IMR-90 (cell line): ENCODE measurements at places on chromosomes 7 and 10. TPM values are rescaled to one million over a fixed set of nuclear protein-coding genes. Genes with fewer than 3 reads are reported as not detected.

OR2A12 gene
- polyA plus RNA-seq: not detected in 2 replicates

NUPR2 gene
- not detected in 2 replicates for polyA plus RNA-seq

SPAG6 gene
- polyA plus RNA-seq: not detected in 2 replicates

UNC5B gene
- polyA plus RNA-seq: 4.2 and 4.4 TPM in 2 replicates

GRCh38 chr7:43583424-43584194 is 701 bp downstream of the STK17A start:
- peak; percentile 46 for DNase-seq

DNA sequence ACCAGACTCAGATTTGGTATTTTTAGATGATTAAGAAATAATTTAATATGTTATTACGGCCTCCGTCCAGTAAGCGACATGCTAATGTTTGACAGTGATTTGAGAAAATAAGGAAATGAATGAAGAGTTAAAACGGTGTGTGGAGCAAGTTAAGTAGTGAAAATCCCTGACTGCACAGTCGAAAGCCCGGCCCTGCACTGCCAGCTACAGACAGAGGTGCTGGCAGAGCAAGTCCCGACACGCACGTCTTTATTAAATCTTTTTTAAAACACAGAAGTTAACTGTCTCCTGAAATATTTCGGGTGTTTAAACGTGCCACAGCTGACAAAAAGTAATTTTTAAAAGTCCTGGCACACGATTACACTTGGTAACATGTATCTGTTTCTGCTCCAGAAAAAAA is 293.4 kb upstream of the RNF32 start:
- no peak for DNase-seq

GRCh38 chr7:93530701-93531100 is 43.8 kb downstream of the CALCR start:
- no peak for DNase-seq

GRCh38 chr7:48992816-48993215 is 68.5 kb downstream of the CDC14C start:
- DNase-seq: no peak

- DNase-seq: peak; percentile 18
Observed at GRCh38 chr7:33388332-33388731, 259.0 kb downstream of the BBS9 start.

GRCh38 chr7:105336009-105336408 is 52.7 kb downstream of the SRPK2 start:
- peak; percentile 20 for DNase-seq

GRCh38 chr7:158777793-158778192 is 51.5 kb downstream of the ESYT2 start:
- DNase-seq: no peak

DNA sequence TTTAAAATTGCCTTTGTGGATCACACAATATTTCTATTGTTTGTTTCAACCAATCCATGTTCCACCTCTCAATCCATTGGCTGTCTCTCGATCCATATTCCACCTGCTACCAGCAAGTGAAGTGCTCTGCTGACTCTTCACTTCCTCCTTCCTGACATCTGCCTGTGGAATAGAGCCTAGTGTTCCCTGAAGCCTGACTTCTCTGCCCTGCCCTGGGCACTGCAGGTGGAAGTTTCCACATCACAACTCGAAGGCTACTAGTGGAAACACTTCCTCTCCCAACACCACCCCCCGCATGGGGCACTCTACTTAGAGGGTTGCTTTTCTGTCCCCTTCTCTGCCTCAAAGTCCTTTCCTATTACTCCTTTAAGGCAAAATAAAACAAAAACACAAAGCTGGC is 563.8 kb upstream of the IGFBP3 start:
- DNase-seq: no peak

- DNase-seq: peak; percentile 6
Observed at GRCh38 chr7:15558756-15559155, 3.1 kb downstream of the AGMO start.
